ENCODE measurements at places on chromosomes 3 and 15. TPM values are rescaled to one million over a fixed set of nuclear protein-coding genes. Genes with fewer than 3 reads are reported as not detected.

- no peaks in the 10 kb centered on the region for H3K27me3 ChIP-seq
- no peak for DNase-seq
- no peaks in the 10 kb centered on the region for H3K36me3 ChIP-seq
- no peak overlapping the region for H3K4me3 ChIP-seq
Measured at GRCh38 chr3:120802916-120803315, 60.4 kb downstream of the GTF2E1 start.

- no peaks in the 10 kb centered on the region for H3K36me3 ChIP-seq
- DNase-seq, result peak; percentile 31
Measured at GRCh38 chr15:100727291-100727851, 125.0 kb downstream of the ASB7 start.

The TRH gene
- total RNA-seq, result not detected

GRCh38 chr3:34851137-34851536 is 788.2 kb upstream of the ARPP21 start:
- no peaks in the 10 kb centered on the region for H3K36me3 ChIP-seq
- no peak overlapping the region for H3K4me3 ChIP-seq
- DNase-seq, result no peak
- no peaks in the 10 kb centered on the region for H3K4me1 ChIP-seq

The NR1I2 gene
- total RNA-seq, result 0.32 TPM

DNA sequence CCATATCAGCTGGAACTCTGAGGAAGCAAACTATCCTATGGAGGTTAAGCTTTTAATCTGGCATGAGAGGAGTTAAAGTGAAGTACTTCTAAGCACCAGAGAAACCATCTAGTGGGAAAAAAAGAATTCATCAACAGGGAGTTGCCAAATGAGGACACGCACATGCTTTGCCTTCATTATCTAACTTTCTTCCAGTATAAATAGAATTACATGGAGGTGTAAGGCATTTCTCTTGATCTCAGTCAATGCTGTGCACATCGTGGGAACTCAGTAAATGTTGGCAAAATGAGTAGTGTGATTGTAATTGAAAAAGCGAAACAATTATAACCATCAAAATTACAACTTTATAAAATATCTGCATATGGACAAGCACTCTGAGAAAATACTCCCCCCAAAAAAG is 8.0 kb upstream of the GSK3B start:
- H3K27ac ChIP-seq, result no peak overlapping the region
- H3K36me3 ChIP-seq, result no peaks in the 10 kb centered on the region
- H3K4me3 ChIP-seq, result no peak overlapping the region
- no peaks in the 10 kb centered on the region for H3K27me3 ChIP-seq

GRCh38 chr3:192915722-192916121 is 1.9 kb downstream of the MB21D2 start:
- H3K27ac ChIP-seq, result no peak overlapping the region
- no peaks in the 10 kb centered on the region for H3K36me3 ChIP-seq
- no peak for DNase-seq
- H3K27me3 ChIP-seq, result no peaks in the 10 kb centered on the region
- H3K4me1 ChIP-seq, result no peaks in the 10 kb centered on the region

DNA sequence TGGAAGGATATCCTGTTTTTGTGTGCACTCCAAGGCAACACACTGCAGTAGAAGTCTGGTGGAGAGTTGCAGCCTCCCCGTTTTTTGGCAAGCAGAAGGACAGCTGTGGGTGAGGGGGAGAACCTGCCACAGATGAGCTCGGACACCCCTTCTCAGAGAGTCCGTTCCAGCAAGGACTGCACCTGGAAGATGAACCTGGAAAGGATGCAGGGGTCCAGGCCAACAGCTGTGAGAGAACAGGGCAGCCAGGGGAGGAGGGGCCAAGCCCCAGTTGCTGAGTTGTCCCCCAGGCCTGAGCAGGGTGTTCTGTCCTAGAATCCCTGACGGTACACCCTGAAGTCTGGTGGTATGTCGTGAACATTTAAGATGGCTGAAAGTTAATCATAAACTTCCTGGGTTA is 30.2 kb downstream of the ZXDC start:
- H3K27me3 ChIP-seq, result no peaks in the 10 kb centered on the region
- H3K36me3 ChIP-seq, result no peaks in the 10 kb centered on the region
- no peak overlapping the region for H3K27ac ChIP-seq

GRCh38 chr15:97082830-97083229 is 752.3 kb downstream of the NR2F2 start:
- no peak for DNase-seq
- no peak overlapping the region for H3K4me3 ChIP-seq
- no peaks in the 10 kb centered on the region for H3K27me3 ChIP-seq
- no peak overlapping the region for H3K27ac ChIP-seq
- no peaks in the 10 kb centered on the region for H3K36me3 ChIP-seq

All from breast epithelium (tissue), 4 donors.